ENCODE measurements at places on chromosomes 1 and 21.

- DNase-seq: no peak
These were observed 325.4 kb downstream of the CHRM3 start for GRCh38 chr1:239711768-239712167.

- DNase-seq: no peak
These were observed 277.6 kb downstream of the PTBP2 start for GRCh38 chr1:96999191-96999590.

DNA sequence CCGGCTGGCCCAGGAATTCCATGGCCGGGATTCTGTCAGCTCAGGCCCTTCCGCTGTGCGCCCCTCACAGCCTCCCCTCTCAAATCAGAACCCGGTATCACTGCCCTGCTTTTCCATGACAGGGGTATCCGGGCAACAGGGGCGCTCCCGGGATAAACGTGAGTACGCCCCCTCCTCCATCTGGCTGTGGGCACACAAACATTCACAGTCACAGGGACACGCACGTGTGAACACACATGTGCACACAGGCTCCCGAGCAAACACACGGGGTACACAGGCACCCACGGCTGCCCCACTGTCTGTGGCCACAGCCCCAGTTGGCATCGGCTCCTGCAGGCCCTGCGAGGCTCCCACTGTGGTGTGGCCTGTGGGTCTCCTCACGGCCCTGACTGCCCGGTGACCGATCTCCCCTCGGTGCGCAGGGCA lies 16.7 kb downstream of the COL6A1 start:
- DNase-seq: no peak

DNA sequence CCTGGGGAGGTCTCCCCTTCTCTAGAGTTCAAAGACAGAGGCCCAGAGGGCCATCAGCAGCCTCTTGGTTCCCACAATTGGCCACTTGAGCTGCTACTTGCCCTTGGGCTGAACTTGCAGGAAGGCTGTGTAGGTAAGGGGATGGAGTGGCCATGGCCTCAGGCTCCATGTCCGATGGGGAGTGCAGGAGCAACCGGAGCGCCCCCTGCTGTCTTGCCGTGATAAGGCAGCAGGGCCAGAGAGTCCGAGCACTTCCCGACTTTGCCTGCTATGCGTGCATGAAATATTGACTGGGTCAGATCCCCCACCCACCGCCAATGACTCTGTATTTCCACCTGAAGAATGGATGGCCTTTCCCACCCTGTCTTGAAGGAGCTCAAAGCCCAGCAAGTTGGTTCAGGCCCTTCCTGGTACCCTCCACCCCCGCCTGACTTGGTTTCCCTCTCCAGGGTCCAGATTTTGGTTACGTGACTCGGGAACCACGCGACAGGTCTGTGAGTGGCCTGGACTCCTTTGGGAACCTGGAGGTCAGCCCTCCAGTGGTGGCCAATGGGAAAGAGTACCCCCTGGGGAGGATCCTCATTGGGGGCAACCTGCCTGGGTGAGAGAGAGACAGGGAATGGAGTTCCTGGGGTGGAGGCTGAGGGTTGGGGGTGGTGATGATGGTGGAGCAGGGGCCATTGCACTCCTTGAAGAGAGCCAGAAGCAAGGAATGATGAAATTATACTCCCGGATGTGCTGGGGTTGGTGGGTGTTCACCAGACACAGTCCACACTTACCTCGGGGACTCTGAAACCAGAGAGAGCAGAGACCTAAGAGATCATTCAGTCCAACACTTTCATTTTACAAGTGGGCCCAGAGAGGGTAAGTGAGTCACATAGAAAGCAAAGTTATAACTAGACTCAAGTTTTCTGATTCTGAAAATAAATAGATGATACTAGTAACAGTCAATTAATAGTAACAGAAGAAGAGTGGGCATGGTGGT lies 25.6 kb downstream of the PADI3 start:
- no peak for DNase-seq

DNA sequence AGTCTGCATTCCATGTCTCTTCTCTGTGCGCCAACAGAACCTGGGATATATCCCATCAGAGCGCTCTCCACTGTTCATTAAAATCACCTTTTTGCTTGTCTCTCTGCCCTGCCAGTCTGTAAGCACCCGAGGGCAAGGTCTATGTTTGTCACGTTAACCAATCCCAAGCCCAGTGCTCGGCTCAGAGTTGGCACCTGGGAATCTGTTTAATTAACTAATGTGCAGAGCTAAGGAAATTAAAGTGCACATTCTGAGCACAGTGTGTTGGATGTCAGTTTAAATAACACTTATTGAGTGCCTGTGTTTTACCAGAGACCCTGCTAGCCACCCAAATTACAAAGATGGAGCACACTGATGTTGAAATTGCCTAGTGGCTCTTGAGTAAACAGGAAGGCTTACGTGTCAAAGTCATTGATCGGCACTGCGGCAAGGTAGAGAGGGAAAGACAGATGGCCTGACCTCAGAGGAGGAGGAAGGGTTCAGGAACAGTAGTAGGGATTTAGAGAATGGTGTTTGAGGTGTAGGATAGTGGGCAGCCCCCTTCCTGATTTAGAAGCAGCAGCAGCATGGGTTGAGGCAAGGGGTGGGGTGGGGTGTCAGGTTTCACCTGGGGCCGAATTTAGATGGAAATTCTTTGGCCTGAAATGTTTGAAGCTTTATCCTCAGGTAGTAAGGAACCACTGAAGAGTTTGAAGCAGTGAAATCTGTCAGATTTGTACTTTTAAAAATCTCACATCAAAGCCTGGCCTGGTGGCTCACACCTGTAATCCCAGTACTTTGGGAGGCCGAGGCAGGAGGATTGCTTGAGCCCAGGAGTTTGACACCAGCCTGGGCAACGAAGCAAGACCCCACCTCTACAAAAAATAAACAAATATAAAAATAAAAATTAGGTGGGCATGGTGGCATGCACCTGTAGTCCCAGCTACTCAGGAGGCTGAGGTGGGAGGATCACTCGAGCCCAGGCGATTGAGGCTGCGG lies 7.7 kb downstream of the ARMH1 start:
- no peak for DNase-seq

- no peak for DNase-seq
These were observed 170.7 kb upstream of the GALNT2 start for GRCh38 chr1:229896306-229896705.

GRCh38 chr1:200143347-200143746 lies 115.8 kb downstream of the NR5A2 start:
- DNase-seq: no peak

- no peak for DNase-seq
These were observed 40.6 kb upstream of the LRP8 start for GRCh38 chr1:53368314-53369033.

- no peak for DNase-seq
These were observed 33.4 kb upstream of the ST6GALNAC5 start for GRCh38 chr1:76833856-76834255.
